Lung (tissue), 17 donors: ENCODE measurements at places on chromosomes 6 and 20. TPM values are rescaled to one million over a fixed set of nuclear protein-coding genes. Genes with fewer than 3 reads are reported as not detected.

DNA sequence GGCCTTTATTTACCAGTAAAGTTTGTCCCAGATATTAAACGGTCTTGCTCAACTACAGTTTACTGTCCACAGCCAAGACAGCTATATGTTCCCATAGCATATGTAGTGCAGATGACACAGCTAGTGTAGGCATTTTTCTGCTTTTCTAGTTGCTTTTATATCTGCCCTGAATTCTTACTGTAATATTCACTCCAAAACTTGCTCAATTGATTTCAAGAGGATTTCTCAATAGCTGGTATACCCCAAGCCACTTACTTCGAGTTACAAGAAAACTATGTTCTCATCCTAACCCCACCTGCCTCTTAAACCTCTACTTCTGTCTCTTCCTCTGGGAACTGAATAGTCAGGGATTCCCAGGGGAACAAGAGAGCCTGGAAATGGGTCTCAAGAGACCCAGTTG lies 18.9 kb upstream of the ROS1 start:
- peaks cover 8% of the 10 kb centered on the region for H3K4me1 ChIP-seq
- no peak overlapping the region for H3K27ac ChIP-seq
- no peak for DNase-seq
- no peaks in the 10 kb centered on the region for H3K36me3 ChIP-seq

DNA sequence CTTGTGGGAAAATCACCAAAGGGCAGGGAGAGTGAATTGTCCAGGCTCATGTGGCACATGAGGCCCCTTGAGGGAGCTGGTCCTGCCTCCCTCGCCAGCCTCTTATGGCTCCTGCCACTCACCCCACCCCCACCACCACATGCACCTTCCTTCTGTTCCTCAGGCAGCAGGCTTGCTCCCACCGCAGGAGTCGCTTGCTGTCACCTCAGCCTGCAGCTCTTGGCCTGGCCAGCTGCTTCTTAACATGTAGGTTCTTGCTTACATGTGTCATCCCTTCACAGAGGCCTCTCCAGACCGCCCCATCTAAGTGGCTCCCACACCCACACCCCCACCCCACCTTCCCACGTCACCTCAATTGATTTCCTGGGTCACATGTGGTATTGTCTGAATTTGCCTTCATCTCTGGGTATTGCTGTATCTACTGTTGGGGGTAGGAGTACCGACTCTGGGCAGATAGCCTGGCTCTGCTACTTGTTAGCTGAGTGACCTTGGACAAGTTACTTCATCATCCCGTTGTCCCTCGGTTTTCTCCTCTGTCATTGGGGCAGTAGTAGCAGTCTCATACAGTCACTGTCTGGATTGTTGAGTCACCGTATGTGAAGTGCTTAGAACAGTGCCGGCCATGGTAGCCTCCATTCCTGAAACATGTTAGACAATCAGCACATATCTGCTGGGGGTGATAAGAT lies 41.7 kb downstream of the SLC9A8 start:
- no peak for DNase-seq
- H3K27me3 ChIP-seq: no peaks in the 10 kb centered on the region
- H3K4me3 ChIP-seq: no peak overlapping the region
- H3K4me1 ChIP-seq: peaks cover 4% of the 10 kb centered on the region

DNA sequence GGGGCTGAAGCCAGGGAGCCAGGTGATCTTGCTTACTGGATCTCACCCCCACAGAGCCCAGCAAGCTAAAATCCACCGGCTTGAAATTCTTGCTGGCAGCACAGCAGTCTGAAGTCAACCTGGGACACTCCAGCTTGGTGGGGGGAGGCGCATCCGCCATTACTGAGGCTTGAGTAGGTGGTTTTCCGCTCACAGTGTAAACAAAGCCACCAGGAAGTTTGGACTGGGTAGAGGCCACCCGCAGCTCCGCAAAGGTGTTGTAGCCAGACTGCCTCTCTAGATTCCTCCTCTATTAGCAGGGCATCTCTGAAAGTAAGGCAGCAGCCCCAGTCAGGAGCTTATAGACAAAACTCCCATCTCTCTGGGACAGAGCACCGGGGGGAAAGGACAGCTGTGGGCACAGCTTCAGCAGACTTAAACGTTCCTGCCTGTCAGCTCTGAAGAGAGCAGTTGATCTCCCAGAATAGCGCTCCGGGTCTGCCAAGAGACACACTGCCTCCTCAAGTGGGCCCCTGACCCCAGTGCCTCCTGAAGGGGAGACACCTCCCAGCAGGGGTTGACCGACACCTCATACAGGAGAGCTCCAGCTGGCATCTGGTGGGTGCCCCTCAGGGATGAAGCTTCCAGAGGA lies 206.3 kb upstream of the KHDRBS2 start:
- no peaks in the 10 kb centered on the region for H3K27me3 ChIP-seq
- H3K4me1 ChIP-seq: no peaks in the 10 kb centered on the region
- H3K4me3 ChIP-seq: no peak overlapping the region

DNA sequence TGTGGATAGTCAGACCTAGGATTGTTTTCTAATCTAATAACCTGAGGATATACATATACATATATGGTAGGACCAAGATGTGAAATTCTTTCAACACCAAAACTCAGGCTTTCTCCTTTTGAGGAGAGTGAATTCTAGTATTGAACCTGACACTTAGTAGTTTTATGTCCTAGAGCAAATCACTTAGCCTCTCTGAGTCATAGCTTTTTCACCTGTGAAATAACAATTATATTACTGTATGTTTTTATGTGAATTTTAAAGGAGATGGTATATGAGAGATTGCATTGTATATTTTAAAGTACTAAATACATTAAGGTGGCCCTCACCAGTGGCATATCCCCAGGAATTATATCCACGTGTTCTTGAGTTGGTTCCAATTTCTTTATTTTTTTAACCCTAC lies 34.6 kb downstream of the TREML1 start:
- no peak overlapping the region for H3K4me3 ChIP-seq
- no peaks in the 10 kb centered on the region for H3K4me1 ChIP-seq
- no peak overlapping the region for H3K27ac ChIP-seq
- no peak for DNase-seq
- peaks cover 5% of the 10 kb centered on the region for H3K36me3 ChIP-seq

- no peaks in the 10 kb centered on the region for H3K36me3 ChIP-seq
- H3K27me3 ChIP-seq: no peaks in the 10 kb centered on the region
- H3K4me1 ChIP-seq: peaks cover 11% of the 10 kb centered on the region
These were observed 98.8 kb downstream of the EPB41L2 start for GRCh38 chr6:130964289-130964688.

- no peaks in the 10 kb centered on the region for H3K27me3 ChIP-seq
- peak overlapping the region; percentile 33 for H3K27ac ChIP-seq
- no peaks in the 10 kb centered on the region for H3K4me1 ChIP-seq
These were observed 2.2 kb downstream of the SMPDL3A start for GRCh38 chr6:122791310-122791679.

DNA sequence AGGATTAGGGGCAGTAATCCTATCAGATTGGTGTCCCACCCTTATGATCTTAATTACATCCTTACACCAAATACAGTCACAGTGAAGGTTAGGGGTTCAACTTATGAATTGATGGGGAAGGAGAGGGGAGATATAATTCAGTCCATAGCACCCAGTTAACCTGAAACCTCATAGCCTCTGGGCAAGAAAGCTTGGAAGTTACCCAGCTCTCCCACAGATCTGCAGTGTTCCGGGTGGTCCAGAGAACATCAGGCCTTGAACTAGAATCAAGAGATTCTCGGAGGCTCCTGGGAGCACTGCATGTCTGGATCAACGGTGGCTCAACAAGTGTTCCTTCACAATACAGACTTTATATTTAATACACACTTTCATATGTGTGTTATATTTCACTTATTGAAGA lies 392.6 kb upstream of the MARCKS start:
- H3K27me3 ChIP-seq: no peaks in the 10 kb centered on the region
- H3K4me1 ChIP-seq: no peaks in the 10 kb centered on the region
- H3K27ac ChIP-seq: no peak overlapping the region
- no peak for DNase-seq
- H3K36me3 ChIP-seq: no peaks in the 10 kb centered on the region

- no peaks in the 10 kb centered on the region for H3K27me3 ChIP-seq
- H3K4me3 ChIP-seq: no peak overlapping the region
- no peak overlapping the region for H3K27ac ChIP-seq
- H3K36me3 ChIP-seq: no peaks in the 10 kb centered on the region
- DNase-seq: peak; percentile 87
These were observed 62.8 kb downstream of the SAMD3 start for GRCh38 chr6:130159956-130160355.

- H3K27me3 ChIP-seq: no peaks in the 10 kb centered on the region
- no peaks in the 10 kb centered on the region for H3K4me1 ChIP-seq
- no peak overlapping the region for H3K27ac ChIP-seq
- H3K36me3 ChIP-seq: peaks cover 11% of the 10 kb centered on the region
These were observed 81.2 kb downstream of the PREP start for GRCh38 chr6:105321728-105322127.

DNA sequence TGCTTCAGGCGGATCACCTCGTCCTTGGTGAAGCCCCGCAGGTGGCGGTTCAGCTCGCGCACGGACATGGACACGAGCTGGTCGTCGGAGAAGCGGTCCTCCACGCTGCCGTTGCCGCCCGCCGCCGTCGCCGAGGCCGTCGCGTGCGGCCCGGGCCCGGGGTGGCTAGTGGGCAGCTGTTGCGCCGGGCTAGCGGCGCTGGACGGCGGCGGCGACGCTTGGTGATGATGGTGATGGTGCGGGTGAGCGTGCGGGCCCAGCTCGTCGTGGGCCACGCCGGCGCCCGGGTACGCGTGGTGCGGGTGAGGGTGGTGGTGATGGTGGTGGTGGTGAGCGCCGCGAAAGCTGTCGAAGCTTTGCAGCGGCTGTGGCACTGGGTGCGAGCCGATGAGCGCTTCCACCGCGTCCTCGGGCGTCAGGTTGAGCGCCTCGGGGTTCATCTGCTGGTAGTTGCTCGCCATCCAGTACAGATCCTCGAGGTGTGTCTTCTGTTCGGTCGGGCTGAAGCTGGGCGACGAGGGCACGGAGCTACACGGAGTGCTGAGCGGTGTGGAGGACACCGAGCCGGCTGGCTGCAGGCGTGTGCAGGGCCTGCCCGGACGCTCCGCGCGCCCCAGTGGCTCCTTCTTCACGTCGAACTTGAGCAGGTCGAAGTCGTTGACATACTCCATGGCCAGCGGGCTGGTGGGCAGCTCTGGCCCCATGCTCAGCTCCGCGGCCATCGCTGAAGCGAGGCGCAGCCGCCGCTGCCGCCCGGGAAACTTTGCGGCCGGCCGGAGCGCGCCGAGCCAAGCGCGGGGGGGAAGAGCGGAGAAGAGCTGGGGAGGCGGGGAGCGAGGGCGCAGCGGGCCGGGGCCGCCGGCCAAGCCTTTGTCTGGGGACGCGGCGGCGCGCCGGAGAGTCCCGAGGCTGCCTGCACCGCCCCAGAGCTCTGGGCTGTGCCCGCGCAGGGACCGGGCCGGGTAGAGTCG lies 622 bp downstream of the MAFB start:
- H3K27me3 ChIP-seq: peaks cover 46% of the 10 kb centered on the region
- H3K27ac ChIP-seq: peak overlapping the region; percentile 98
- DNase-seq: no peak
- no peaks in the 10 kb centered on the region for H3K4me1 ChIP-seq
- H3K36me3 ChIP-seq: peaks cover 2% of the 10 kb centered on the region
- peak overlapping the region; percentile 57 for H3K4me3 ChIP-seq

DNA sequence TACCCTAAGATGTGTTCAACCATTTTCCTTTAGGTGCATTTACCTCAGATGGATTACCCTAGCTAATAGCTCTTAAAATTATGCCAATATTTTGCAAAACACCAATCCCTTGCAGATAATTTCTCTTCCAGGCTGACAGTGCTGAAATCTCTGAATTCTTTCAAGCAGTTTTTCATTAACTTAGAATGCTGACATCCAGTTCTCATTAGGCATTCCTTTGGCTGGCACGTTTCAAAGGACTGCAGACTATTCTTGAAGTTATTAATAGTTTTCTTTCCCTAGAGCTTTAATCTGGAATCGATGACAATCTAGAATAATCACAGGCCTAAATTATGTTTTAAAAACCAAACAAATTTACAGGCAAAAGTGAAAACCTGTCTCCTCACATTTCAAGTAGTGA lies 68.3 kb downstream of the SMLR1 start:
- no peak for DNase-seq
- H3K4me3 ChIP-seq: no peak overlapping the region
- no peaks in the 10 kb centered on the region for H3K27me3 ChIP-seq
- H3K27ac ChIP-seq: no peak overlapping the region

- H3K27ac ChIP-seq: no peak overlapping the region
- no peak overlapping the region for H3K4me3 ChIP-seq
- H3K27me3 ChIP-seq: no peaks in the 10 kb centered on the region
- no peaks in the 10 kb centered on the region for H3K36me3 ChIP-seq
- no peaks in the 10 kb centered on the region for H3K4me1 ChIP-seq
- no peak for DNase-seq
These were observed 238.3 kb downstream of the EPM2A start for GRCh38 chr6:145497006-145497405.

- no peak overlapping the region for H3K4me3 ChIP-seq
- no peaks in the 10 kb centered on the region for H3K27me3 ChIP-seq
- no peaks in the 10 kb centered on the region for H3K4me1 ChIP-seq
These were observed 119.4 kb downstream of the RFPL4B start for GRCh38 chr6:112466373-112467151.

DNA sequence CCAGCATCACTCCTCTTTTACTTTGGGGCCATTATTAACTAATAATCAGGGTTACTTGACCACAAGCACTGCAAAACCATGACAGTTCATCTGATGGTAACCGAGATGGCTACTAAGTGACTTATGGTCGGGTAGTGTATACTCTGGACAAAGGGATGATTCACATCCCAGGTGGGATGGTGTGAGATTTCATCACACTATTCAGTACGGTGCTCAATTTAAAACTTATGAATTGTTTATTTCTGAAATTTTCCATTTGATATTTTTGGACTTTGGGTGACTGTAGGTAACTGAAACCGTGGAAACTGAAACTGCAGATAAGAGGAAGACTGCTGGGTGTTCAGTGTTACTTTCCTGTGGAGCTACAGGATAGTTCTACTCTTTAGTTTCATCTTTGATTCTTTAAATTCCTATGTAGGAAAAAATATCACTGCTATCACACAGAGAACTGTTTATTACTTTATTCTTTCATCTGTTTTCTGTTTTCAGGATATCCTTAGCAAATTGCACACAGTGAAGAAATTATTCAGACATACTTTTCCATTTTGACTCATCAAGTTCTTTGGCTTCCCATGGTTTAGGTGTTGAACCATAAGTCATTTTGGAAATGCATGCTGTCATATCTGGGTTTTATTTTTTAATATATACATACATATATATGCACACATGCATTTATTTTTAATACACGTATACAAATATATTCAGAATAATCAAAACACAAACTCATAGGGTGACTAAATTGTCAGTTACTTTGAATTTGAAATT lies 59.1 kb upstream of the C20orf144 start:
- DNase-seq: no peak
- peaks cover 11% of the 10 kb centered on the region for H3K4me1 ChIP-seq
- no peaks in the 10 kb centered on the region for H3K27me3 ChIP-seq
- H3K4me3 ChIP-seq: no peak overlapping the region

DNA sequence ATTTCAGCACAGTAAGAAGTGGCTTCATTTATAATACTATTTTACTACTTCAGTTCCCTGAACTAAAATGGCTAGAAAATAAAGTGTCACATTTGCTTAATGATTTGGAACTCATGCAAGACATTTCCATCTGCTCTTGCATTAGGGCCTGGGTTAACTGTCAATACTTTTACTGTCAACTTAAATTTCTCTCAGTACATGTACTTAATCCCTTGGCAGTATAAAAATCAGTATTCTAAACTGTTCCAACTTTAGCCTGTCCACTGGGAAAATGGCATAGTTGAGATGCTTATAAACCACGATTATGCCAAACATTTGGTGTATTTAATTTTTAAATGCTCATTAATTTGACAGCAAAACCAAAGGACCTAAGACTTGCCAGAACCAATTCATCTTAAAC lies 154.5 kb downstream of the ASCC3 start:
- no peak overlapping the region for H3K27ac ChIP-seq
- no peaks in the 10 kb centered on the region for H3K27me3 ChIP-seq
- no peak for DNase-seq
- no peaks in the 10 kb centered on the region for H3K36me3 ChIP-seq
- H3K4me3 ChIP-seq: no peak overlapping the region

Gene FNDC11
- 3.2 TPM for total RNA-seq

Gene MYCT1
- total RNA-seq: 17.2 TPM

Gene TTLL9
- total RNA-seq: 7.1 TPM

Gene SLC35F1
- total RNA-seq: 5.7 TPM

Gene KCNK16
- not detected for total RNA-seq
